ENCODE measurements at places on chromosomes 3 and 15. TPM values are rescaled to one million over a fixed set of nuclear protein-coding genes. Genes with fewer than 3 reads are reported as not detected.

The ARHGEF26 gene
- total RNA-seq, result 4.1 TPM

The CD96 gene
- not detected for total RNA-seq

The FMN1 gene
- total RNA-seq, result 1.2 TPM

The NAALADL2 gene
- total RNA-seq, result 4.9 TPM

The KIF7 gene
- total RNA-seq, result 4.9 TPM

The CPNE9 gene
- total RNA-seq, result 0.41 TPM

The TICRR gene
- 1.2 TPM for total RNA-seq

The LMAN1L gene
- total RNA-seq, result not detected

The POPDC2 gene
- total RNA-seq, result 0.82 TPM

The IQCF5 gene
- not detected for total RNA-seq

The WDR93 gene
- 0.41 TPM for total RNA-seq

The RARRES1 gene
- total RNA-seq, result 4.5 TPM

The SLTM gene
- total RNA-seq, result 78.3 TPM

The LRRC34 gene
- total RNA-seq, result 5.3 TPM

The ABHD17C gene
- total RNA-seq, result 12.6 TPM

The ABTB1 gene
- total RNA-seq, result 6.5 TPM
